NCI-H526 treated with DMSO at 0.1 percent for 48 hours (cell line): ENCODE measurements at places on chromosomes 3 and 15.

DNA sequence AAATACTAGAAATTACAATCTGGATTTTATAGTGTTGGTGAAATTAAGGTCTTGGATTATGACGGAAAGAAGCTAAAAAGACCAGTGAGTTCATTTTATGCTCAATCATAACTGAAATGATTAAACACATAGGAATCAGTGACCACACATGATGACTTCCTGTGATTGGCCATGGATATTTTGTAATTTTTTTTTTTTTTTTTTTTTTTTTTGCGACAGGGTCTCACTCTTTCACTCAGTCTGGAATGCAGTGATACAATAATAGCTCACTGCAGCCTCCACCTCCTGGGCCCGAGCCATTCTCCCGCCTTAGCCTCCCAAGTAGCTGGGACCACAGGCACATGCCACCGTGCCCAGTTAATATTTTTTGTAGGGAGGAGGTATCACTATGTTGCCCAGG lies 47.4 kb downstream of the PAQR5 start:
- no peak for DNase-seq

GRCh38 chr3:61680617-61681016 lies 119.2 kb downstream of the PTPRG start:
- no peak for DNase-seq

GRCh38 chr3:183933160-183933559 lies 48.5 kb upstream of the PARL start:
- DNase-seq: no peak

GRCh38 chr15:60005352-60006202 lies 1.5 kb downstream of the FOXB1 start:
- no peak for DNase-seq

DNA sequence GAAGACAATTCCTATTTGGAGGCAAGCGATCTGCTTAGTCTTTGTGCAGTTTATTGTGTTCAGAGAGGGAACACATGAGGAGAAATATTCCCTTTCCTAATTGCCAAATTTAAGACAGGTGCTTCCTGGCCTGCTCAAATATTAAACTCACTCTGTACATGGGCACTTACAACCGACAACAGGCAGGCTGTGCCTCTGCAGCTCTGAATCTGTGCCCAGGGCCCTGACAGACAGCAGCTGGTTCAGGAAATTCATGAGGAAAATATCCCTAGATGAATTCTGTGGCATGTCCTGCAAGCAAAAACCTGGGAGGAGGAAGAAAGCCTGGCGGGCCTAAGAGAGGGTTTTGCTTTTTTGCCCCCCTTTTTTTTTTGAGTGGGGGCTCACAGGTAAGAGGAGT lies 169.3 kb upstream of the TRIM42 start:
- DNase-seq: no peak
